Activated naive CD8-positive, alpha-beta T cell treated with anti-CD3 and anti-CD28 coated beads for 36 hours (primary cell): ENCODE measurements at places on chromosomes 5 and 9.

- DNase-seq = no peak
Measured at GRCh38 chr9:114370251-114370967, 17.4 kb downstream of the AKNA start.

GRCh38 chr5:109566361-109566760 is 123.4 kb upstream of the MAN2A1 start:
- no peak for DNase-seq

- DNase-seq = peak; percentile 50
Measured at GRCh38 chr9:125889476-125890419, 142.6 kb downstream of the PBX3 start.

GRCh38 chr5:83157163-83157562 is 79.8 kb downstream of the XRCC4 start:
- no peak for DNase-seq

DNA sequence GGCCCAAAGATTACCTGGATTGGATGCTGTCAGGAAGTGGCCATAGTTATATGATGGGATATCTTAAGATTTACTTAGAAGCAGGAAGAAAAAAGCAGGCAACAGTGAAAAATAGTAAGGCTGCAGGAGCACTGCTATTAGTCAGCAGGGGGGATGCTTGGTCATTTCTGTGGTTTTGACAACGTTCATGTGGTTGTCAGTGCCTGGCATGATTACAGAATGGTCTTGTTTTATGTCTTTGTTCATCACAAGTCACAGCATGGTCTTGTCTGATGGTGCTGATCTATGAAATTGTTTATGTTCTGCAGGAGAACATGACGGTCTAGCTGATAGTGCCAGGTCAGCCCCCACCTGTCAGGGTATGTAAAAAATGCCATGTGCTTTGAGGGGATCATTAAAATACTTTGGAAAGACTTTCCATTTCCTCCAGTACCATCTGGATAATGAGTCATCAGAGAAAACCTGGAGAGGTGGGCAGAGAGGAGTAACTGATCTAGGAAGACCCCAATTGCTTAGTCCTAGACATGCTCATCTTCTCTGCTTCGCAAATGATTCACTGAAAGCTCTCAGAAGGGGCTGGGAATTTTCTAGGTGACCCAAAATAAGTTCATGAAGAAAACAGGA is 48.5 kb downstream of the PLGRKT start:
- peak; percentile 35 for DNase-seq

DNA sequence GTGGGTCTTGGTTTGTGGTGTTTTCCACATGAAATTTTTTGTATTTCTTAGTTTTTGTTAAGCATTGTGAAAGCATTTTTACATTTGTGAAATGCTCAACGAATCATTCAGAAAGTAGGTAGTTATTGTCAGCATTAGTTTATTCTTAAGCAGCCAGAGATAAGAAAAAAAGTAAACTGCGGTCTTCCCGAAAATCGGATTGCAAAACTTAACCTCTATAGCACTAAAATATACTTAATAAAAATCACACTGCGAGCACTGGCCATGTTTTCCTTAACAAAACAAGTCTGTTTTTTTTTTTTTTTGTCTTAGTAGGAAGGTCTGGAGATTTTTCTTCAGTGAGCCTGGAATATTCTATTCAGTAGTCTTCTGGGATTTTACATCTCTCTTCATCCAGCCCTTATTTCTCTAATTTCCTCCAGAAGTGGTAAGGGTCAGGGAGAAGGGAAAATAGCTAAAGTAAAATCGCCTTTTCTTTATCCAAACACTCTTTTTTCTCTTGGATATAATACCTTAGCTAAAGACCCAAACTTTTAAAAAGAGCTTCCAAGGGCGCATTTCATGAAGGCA is 289.9 kb downstream of the DMAC1 start:
- DNase-seq = no peak

DNA sequence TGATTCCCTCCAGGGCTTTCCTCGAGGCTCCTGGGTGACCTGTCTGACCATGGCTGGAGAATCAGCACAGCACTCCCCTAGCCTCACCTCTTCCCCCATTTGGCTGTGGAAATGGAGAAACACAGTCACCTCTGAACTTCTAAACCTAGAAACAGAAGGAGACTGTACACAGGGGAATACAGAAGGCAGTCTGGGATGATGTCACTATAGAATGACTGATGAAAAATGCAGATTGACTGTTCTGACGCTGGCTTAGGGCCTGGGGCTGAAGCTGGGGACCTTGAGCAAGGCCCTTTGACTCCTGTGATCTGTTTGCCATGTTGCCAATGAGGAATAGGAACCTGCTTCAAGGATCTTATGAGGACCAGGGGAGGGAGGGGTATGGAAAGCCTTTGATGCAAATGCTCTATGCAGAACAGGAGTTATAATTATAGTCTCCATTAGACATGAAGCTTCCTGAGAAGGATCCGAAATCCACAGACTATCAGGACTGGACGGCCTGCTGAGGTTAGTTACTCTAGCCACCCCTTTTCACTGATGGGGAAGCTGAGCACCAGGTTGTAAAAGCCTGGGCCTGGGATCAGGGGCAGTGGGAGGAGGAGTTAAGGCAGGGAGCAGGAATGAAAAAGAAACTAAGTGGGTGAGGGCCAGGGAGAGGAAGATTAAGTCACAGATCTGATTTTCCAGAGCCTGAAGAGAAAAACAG is 24.4 kb upstream of the ANXA6 start:
- DNase-seq = no peak

- DNase-seq = no peak
Measured at GRCh38 chr5:115456056-115456455, 88.5 kb downstream of the FEM1C start.

- no peak for DNase-seq
Measured at GRCh38 chr5:107005653-107006052, 665.1 kb downstream of the EFNA5 start.

GRCh38 chr9:88983865-88984542 is 7.3 kb upstream of the S1PR3 start:
- DNase-seq = no peak

DNA sequence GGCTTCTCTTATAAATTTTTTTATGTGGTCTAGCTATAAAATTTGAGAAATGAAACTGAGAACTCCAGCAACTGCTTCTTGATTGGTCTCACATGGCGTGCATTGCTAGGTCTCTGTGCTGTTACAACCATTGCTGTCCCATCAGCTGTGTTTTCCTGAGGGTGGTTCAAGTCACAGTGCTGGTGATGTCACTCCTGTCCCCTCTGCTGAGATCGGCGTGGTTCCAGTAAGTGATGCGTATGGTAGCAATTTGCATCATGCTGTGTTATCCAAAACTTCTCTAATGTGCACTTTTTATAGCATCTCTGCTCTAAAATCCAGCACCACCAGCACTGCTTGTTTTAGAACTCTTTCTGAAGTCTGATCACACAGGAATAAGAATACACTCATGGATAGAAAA is 112.6 kb upstream of the ZNF608 start:
- no peak for DNase-seq

DNA sequence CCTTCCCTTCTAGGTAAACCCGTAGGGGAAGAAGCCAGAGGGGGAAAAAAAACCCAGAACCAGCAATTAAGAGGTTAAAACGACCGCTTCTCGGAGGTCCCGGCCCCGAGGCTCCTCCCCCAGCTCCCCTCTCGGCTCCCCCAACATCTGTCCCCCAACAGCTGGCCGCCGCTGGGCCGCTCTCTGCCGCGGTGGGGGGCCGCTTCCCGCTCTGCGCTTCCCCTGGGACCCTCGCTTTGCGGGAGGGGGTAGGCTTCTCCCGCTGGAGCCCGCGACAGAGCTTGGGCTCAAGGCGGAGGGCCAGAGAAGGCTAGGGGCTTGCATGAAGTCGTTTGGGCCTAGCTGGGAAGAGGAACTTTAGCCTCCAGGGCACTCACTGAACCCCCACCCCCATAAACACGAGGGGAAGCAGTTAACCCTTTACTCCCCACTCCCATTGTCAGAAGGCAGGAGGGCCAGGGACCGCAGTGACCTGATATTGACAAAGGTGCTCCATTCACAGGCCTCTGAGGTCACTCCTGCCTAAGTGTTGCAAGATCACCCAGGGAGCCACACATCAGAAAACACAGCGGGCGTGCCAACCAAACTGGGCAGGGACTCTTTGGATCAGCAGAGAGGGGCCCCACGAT is 7.5 kb downstream of the LHX6 start:
- DNase-seq = no peak

GRCh38 chr9:111274737-111275136 is 55.3 kb downstream of the OR2K2 start:
- no peak for DNase-seq

DNA sequence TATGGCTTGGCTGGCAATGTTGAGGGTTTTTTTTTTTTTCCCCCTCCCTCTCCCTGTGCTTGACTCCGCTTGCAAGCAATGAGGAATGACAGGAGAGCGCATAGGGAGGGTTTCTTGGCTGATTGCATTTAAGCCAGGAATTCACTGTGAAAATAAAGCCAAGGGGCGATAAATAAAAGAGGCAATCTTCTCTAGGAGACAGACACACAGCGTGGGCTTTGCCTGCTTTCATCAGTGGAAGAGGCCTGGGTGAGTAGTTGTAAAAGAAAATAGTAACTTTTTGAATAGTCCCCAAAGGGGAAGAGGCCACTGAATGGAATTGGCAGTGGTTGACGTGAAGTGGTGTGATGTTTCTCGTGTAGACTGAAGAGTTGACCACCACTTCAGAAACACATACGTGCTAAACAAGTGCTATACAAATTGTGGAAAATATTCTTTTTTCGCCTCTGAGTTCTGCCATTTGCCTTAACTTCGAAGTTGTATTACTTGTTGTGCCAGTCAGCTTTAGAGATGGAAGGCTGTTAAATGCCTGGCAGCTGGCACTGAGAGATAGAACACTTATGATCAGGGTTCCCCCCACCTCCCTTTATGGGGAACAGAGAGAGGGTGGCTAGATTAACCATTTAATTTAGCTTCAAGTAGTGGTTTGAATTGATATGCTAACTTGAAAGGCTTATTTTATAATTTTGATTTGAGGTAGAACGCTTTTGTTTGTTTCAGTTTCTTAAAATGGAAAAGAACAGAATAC is 3.0 kb downstream of the ZSWIM6 start:
- no peak for DNase-seq

GRCh38 chr9:1404940-1405339 is 354.8 kb downstream of the DMRT2 start:
- DNase-seq = no peak

GRCh38 chr5:78102500-78102899 is 192.0 kb downstream of the AP3B1 start:
- no peak for DNase-seq

DNA sequence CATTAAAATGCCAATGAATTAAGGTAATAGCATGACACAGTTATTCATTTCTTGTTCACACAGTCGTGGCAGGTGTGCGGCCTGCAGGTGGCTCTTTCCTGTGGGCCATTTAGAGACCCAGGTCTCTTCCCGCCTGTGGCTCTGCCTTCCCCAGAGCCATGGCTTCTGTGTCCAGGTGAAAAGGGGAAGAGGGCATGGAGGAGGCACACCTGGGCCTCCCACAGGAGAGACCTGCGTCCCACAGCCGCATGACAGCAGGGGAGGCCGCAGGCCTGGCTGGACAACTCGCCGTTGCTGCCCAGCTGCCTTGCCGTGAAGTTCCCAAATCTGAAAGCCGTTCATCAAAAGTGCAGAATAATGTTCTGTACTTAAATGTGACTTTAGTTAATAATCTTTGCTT is 14.4 kb upstream of the PLEKHG4B start:
- DNase-seq = no peak

DNA sequence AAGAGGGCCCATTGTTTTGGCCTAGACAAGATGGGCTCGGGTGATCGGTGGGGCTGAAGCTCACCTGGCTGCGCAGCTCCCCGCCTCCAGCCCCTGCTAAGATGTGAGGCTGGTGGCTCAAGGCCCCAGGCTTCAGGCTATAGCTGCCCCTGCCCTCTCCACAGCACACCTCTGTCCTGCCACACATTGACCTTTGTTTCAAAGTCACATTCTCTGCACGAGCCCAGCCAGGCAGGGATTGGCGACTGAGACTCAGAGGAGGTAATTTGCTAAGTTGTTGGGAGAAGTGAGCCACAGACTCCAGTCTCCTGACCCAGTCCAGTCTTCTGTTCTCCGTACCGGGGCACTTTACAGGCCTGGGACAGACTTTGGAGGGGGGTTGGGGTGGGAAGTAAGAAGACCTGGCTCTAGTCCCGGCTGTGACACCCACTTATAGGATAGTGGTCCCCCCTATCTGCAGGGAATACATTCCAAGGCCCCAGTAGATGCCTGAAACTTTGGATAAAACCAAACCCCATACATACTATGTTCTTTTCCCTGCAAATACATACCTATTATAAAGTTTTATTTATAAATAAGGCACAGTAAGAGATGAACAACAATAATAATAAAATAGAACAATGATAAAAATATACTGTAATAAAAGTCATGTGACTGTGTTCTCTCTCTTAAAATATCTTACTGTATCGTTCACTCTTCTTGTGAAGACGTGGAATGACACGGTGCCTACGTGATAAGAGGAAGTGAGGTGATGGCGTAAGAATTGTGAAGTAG is 13.3 kb downstream of the PDGFRB start:
- DNase-seq = no peak

- DNase-seq = no peak
Measured at GRCh38 chr5:135227064-135228022, 171.7 kb downstream of the MACROH2A1 start.

DNA sequence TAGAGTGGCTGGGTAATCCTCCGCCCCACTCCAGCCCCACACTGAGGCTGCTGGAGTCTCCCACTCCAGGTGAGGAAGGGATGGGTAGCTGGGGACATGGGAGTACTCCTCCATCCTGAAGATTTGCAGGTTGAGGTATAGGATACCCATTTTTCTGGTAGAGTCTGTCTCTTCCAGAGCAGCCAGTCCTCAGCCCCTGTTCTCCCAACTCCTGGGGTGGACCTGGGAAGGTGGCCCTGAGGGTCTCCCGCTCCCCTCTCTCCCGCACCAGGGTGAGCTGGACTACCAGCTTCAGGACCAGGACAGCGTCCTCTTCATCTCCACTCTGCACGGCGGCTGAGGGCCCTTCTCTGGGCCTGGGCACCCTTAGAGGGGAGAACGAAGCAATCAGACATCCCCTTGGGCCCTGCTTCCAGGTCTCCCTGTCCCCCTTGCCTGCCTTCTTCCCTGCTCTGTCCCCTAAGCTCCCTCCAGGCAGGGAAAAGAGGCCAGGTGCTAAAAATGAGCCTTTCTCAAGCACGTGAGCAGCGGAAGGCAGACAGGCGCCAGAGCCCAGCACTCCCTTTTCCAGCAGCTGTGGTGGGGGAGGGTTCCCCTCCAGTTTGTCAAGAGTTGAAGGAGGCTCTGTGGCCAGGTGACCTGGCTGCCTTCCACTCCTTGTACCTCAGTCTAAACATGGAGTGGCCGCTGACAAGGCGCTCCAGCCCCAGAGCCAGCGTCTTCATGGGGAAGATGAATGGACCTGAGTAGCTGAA is 18.4 kb downstream of the URM1 start:
- no peak for DNase-seq

GRCh38 chr9:132694144-132694543 is 23.9 kb downstream of the GTF3C4 start:
- DNase-seq = no peak
